NT2/D1 (cell line): ENCODE measurements at places on chromosomes 7 and 10.

GRCh38 chr10:132270721-132271457 is 36.9 kb downstream of the STK32C start:
- DNase-seq = no peak

GRCh38 chr7:70602117-70602516 is 529.8 kb upstream of the GALNT17 start:
- DNase-seq = no peak

DNA sequence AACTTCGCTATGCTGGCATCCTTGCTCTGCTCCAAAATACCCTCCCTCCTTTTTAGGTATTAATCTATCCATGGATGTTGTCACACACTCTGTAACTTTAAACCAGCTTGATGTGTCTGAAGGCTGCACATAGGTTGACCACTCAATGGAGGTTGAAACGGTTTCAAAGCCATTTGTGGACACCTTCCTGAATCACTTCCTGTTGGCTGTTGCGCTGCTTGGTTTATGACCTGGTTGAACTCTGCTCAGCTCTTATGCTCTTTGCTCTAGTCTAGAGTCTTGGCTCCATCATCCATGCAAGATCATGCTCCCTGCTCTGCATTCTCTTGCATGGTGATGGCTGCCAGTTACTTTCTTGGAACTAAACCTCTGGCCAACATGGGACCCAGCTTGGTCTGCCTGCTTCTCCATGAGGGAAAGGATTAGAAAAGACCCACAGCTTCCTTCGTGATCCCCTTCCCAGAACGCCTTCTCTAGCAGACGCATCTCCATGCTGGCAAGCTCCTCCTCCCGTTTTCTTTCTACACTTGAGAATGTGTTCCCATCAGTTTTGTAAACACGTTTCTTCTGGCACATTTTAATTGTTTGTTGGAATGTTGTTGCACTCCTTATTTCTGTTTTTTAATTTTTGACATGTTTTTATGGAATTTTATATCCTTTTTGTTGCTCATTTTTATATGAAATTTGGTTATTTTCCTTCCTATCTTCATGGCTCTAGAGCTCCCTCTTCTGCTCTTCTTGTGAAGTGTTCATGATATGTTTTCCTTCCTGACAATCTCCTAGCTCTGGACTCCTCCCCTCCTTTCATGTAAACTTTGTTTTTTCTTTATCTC is 149.8 kb downstream of the XPNPEP1 start:
- DNase-seq = peak; percentile 13

- DNase-seq = no peak
Measured at GRCh38 chr10:52900593-52900992, 128.0 kb upstream of the MBL2 start.

DNA sequence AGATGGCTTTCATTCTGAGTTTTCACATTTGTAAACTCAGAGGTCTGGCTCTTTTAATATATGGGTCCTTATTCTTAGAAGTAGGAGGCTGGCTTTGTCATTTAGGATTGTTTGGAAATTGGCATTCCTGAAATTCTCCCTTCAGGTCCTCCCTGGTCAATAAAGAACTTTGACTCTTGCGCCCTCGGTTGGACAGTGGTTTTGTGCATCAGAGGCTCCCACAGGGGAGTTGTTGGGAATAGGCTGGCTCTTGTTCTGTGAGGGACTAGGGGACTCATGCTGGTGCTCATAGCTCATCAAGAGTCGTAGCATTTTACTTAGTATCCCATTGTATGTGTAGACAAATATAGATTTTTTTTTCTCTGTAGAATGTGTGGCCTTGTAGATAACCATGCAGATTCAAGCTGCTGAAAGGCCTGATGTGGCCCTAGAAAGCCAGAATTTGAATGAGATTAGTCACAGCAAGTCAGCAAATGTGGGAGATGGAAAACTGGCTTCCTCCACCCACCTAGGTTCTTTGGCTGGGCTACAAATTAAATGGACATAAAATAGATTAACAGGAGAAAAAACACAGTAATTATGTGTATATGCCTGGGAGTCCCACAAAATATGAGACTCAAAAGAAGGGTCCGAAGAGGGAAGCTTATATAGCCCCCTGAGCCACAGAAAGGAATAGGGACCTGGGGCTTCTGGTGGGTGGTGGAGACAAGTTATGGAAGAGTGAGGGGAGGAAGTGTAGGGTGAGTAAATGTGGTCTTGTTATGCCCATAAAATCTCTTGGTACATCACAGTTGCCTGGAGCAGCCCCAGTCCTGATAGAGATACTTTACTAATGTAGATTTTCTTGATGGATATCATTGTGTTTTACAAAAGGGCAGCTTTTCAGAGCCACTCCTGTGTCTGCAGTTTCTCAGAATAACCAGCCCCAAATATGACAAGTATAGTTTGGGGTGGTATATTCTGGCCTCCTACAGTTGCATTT is 94.6 kb upstream of the BTBD16 start:
- no peak for DNase-seq

DNA sequence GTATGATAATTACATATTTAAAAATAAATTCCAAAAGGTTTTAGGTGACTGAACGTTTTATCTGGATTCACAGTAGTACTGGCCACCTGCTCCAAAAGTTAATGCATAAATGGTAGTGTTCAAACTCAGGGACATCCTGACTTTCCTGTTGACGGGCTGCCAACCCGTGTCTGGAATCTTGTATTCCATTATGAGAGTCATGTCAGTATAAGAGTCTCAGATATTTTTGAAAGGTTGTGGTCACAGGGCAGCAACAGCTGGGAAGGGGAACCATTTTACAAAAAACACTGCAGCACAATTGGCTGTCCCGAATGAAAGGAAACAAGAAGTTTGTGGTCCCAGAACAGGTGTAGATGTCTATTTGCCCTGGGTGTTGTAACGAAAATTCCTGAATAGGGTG is 2.8 kb downstream of the TDRD1 start:
- DNase-seq = no peak

- DNase-seq = no peak
Measured at GRCh38 chr10:32141018-32141807, 85.0 kb upstream of the KIF5B start.

GRCh38 chr10:86305521-86305920 is 61.1 kb downstream of the GRID1 start:
- no peak for DNase-seq

DNA sequence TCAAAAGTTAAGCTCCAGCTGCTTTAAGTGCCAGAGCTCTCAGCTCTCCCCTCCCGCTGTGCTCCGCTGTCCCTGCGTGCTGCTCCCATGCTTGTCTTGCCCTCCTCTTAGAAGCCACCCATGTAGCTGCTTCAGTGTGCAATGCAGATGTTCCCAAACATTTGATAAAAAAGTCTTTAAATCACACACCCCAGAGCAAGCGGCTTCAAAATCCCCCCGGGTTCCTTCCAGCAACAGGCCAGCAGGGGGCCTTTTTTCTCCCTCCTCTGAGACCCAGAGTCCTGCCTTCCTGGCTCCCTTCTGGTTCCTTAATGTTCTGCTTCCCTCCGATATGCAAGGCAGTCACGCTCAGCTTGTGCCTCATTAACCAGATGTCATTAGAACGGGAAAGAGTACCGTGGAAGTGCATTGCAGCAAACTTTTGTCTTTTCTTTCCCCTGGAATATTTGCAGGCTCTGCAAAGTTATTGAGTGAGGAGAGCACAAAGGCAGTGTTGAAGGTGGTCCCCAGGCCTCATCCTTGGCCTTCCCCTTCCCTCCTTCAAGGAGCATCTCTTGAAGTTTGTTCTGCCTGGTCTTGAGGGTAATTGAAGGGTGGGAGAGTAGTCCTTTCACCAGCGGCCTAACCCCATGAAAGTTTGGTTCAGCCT is 25.5 kb downstream of the LDB3 start:
- peak; percentile 35 for DNase-seq

DNA sequence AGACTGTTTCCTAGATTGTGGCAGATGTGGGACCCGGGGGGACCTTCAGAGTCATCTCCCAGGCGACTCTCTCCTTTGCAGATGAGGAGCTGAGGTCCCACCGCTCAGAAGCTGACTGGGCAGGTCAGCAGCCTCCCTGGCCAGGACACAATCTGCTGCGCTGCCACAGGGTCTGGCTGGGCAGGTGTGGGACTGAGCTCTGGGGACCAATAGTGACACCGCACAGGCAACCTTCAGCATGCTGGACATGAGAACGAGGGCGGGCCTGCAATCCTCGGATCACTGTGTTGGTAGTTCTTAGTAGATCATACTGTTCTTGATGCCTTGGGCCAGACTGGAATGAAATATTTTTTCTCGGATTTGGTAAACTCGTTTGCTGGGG is 20.5 kb upstream of the CRYGN start:
- no peak for DNase-seq

- no peak for DNase-seq
Measured at GRCh38 chr10:131644864-131645658, 255.7 kb upstream of the PPP2R2D start.

- no peak for DNase-seq
Measured at GRCh38 chr7:158204453-158204852, 383.2 kb downstream of the PTPRN2 start.

GRCh38 chr7:77649716-77650349 is 46.4 kb upstream of the RSBN1L start:
- no peak for DNase-seq

DNA sequence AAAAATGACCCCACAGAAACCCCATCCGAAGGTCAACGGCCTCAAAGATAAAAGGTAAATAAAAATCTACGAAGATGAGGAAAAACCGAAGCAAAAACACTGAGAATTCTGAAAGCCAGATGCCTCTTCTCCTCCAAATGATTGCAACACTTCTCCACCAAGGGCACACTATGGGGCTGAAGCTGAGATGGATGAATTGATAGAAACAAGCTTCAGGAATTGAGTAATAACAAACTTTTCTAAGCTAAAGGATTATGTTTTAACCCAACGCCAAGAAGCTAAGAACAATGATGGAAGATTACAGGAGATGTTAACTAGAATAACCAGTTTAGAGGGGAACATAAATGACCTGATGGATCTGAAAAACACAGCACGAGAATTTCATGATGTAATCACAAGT is 127.8 kb downstream of the MACC1 start:
- no peak for DNase-seq

GRCh38 chr7:128738570-128739047 is 550 bp upstream of the CALU start:
- DNase-seq = no peak

GRCh38 chr10:128286762-128287500 is 160.7 kb upstream of the MKI67 start:
- DNase-seq = no peak

DNA sequence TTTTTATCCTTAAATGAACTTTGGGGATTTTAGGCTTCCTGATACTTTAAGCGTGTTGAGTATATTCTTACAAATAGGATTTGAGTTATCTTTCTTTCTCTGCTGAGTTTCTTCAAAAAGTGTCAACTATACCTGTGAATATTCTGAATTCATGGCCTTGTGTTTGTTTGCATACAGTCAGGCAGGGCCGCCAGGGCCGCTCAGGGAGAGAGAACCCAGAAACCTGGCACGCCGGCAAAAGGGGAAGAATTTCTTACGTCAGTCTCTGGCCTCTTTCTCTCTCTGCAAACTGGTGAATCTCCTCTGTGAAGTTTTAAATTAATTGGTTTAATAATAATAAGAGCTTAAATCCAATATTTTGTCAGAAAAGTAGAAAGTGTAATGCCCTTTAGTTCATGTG is 29.3 kb upstream of the BNIP3 start:
- no peak for DNase-seq

DNA sequence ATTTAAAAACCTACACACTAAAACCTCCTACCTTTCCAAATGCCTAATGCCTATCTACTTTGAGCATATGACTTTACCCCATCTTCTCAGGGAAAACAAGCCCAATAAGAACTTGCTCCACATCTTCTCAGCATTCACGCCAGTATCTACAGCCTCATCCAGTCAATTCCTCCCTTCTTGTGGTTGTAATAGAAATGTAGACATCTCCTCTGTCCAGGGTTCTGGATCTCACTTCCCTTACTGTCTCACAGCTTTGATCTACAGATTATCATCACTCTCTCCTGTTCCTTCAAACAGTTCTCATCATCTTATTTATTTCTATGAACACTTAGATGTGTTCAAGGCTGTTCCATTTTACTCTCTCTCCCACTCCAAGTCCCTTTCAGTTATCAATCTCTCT is 70.4 kb upstream of the NOBOX start:
- no peak for DNase-seq

DNA sequence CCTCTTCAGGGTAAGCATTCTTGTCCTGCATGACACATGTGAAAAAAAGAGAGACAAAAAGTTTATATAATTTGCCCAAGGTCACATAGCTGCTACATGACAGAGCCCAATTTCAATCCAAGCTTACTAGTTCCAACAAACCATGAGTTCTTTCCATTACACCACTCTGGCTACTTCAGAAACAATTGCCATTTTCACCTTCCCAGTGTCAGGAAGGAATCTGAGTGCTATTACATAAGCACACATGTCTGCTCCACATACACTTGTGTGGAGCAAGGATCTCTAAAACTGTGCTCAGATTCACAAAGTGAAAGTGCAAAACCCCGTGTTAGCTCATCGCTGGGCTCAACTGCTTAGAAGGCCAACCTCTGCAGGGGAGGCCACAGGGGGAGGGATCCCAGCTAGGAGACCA is 356.2 kb upstream of the NFE2L3 start:
- DNase-seq = no peak

DNA sequence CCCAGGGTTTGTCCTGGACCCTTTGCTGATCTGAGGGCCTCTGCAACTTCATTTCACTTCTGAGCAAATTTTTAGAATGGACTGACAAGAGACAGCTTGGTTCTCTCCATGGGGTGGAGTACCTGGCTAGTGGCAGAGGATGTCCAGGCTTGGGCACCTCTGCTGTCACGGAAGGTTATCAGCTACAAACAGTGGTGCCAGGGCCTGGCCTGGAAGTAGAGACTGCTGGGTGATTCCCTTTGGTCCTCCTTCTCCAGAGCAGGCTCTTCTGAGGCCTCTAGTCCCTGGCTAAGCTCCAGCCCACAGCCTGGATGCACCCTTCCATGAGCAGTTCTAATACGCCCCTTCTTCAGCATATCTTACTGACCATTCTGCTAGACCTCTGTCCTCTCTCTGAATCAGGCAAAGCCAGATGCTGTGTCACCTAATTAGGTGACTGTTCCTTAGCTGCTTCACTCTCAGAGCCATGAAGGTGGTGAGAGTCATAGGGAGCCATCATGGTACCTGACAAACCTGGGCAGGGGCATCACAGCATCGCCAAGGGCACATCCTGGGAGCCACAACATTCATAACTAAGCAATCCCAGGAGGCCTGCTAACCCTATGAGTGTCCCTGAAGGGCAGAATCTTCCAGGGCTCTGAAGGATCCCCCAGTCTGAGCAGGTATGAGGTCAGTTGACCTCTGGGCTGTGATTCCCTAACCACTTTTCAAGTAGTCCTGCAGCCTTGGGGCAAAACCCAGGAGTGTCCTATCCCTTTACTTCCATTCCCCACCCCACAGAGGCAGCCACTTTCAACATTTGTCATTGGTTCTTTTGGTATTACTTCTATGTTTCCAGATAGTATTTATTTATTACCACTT is 4.0 kb downstream of the ARHGAP22 start:
- DNase-seq = no peak

DNA sequence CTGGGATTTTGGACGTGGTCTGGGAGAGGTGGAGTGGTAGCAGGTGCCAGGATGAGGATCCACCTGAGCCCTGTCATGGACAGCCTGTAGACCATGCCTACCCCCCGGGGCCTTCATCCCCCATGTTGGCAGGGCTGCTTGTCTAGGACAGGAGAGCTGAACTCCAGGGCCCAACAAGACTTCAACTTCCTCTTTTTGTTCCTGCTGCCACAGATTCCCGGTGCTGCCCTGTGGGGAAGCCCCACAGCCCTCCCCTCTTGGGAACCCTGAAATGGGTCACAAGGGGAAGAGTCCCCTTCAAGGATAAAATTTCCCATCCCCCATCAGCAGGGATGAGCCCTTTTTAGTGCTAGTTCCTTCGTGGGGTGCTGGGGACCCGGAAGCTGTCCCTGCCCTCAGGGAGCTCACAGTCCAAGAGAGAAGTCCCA is 1.3 kb upstream of the CUEDC2 start:
- no peak for DNase-seq

- DNase-seq = no peak
Measured at GRCh38 chr7:158934628-158935027, 78.3 kb downstream of the DYNC2I1 start.
